Thymus (tissue), 14 donors: ENCODE measurements at places on chromosomes 2 and 18.

DNA sequence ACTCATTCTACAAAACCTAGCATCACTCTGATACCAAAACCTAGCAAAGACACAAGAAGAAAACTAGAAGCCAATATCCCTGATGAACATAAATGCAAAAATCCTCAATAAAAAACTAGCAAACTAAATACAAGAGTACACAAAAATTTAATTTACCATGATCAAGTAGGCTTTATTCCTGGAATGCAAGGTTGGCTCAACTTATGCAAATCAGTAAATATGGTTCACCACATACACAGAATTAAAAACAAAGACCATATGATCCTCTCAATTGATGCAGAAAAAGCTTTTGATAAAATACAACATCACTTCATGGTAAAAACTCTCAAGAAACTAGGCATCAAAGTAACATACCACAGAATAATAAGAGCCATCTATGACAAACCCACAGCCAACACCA, 188.3 kb downstream of the ETAA1 start:
- DNase-seq: no peak

- DNase-seq: peak; percentile 57
These were observed at the start of gene MEIS1 for GRCh38 chr2:66434679-66435548. Gene MEIS1 (plus strand): TSS chr2:66435125. CDS start chr2:66435857, 732 bp downstream.

- DNase-seq: no peak
These were observed 621.9 kb upstream of the SOX11 start for GRCh38 chr2:5070257-5070656.

DNA sequence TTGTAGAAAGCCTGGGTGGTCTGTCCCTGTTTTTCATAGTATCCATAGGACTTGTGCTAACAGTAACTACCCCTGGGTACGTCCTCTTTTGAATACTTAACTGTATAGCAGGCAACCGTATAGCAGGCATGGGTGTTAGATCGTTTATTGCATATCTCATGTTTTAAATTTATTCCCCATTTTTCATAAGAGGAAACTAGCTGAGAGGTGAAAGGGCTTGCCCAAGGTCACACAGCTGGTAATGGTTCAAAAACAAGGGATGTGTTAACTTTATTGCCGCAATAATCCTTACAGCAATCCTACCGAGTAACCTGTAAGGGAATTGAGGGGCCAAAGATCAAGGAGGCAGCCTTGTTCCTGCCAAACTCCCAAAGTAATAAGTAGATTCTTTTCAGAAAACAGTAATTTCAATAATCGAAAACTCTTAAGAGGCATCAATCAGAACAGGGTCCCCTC, 990 bp upstream of the MGAT4A start:
- no peak for DNase-seq

GRCh38 chr2:109117780-109118179, 11.2 kb upstream of the SH3RF3 start:
- no peak for DNase-seq

DNA sequence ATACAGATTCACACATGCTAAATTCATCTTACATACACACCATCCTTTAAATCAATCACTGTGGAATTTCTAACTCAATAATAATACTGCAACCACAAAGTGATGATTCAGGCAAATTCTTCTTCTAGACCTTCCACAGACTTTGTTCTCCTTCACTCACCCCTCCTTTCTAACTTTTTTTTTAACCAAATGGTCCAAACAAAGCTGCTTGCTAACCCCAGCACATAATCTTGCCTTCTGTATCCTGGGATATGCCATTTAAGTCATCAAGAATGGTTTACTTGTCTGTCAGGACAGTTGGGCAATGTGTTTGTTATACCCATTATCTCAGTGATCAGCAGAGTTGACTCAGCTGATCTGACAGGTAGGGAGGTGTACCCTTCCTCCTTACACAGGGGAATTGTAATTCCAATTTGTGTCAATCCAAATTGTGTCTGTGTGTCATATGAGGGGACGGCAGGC, 10.0 kb downstream of the SLC40A1 start:
- DNase-seq: no peak

GRCh38 chr18:79857082-79857671, 59.4 kb downstream of the KCNG2 start:
- DNase-seq: no peak

GRCh38 chr18:46546111-46546640, 110.8 kb downstream of the LOXHD1 start:
- DNase-seq: no peak

DNA sequence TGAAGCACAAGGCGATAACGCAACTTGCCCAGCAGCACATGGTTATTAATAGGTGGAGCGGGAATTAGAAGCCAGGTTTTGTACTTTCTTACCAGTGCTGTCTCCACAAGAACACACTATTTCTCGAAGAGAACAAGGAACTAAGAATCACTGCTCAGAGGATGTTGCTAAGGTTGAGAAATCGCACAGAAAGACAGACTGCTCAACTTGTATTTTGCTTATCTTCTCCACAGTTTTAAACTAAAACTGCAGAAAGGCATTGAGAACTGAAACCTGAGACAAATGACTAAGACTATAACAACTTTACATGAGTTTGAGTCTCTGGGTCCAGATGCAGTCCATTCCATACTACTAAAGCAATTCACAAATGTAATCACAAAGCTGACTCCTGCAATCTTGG, 6.2 kb downstream of the PRKD3 start:
- no peak for DNase-seq

GRCh38 chr2:215369181-215369760, 57.4 kb downstream of the ATIC start:
- DNase-seq: no peak

DNA sequence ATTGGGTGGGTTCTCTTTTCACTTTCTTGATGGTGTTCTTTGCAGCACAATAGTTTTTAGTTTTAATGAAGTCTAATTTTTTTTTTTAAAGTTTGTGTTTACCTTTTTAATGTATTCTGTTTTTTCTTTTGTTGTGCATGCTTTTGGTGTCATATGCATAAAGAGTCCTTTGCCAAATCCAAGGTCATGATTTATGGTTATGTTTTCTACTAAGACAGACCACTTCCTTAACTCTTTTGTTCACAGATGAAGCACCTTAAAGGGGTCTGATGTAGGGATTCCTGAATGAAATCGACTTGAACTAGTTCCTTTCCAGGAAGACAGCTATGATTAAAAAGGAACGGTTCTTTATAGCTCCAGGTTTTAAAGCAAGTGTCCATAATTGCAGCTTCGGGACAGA, 23.1 kb downstream of the LPIN1 start:
- DNase-seq: no peak

DNA sequence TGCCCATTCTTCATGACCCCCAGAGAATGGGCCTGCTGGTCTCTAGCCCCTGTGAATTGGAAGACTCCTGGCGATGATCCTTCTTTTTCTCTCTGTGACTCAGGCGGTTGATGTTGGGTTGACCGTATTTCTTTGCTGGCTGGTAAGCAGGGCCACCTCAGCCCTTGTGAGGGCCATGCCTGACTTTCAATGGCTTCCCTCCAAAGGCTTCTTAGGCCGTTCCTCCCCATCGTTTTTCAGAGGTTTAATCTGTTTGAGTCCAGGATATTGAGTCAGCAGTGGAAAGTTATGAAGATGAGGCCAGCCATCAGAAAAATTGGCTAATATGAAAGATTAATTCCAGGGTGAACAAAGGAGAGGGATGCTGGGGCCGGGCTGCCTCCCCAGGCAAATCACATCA, 13.6 kb downstream of the HPCAL1 start:
- DNase-seq: no peak

DNA sequence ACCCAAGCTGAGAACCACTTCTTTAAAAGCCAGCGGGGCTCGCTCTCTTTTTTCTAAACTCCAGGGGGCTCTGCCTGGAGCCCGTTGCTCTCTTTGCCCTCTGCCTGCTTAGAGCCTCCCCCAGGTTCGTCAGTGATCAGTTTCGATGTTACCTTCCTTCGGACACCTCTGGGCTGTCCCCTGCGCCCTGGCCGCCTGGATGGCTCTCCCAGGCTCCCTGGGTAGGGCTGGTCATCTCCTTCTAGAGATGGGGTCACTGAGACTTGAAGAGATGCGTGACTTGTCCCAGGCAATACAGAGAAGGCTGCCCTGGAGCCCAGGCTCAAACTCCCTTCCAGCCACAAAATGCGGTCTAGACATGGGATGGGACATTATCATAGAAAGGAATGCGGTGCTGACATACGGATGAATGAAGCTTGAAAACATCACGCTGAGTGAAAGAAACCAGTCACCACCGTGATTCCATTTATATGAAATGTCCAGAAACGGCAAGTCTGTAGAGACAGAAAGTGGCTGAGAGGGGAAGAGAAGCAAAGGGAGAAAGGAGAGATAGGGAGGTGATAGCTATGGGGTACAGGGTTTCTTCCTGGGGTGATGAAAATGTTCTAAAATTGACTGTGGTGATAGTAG, 14.6 kb downstream of the KCNF1 start:
- DNase-seq: no peak

DNA sequence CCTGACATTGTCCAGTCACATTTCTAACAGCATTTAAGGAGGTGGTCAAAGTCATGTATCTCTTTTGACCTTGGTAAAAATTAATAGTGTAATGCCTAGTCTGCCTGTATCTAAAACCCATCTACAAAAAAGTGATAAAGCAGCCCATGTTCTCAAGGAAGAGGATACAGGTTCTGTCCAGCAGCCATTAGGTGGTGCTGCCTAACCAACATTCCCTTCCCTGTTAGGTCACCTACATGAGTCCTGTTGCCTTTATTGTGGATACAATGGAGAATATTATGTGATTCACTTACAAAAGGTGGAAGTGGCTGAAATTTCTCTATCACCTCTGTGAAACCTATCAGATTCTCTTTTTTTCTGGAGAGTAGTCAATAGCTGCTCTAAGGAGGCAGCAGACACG, 52.5 kb downstream of the AQP4 start:
- no peak for DNase-seq
